ENCODE measurements at places on chromosomes 2 and 18. TPM values are rescaled to one million over a fixed set of nuclear protein-coding genes. Genes with fewer than 3 reads are reported as not detected.
A peak's percentile ranks its signal among the peaks of the same experiment; 100 is the strongest.

The ACVR1C gene
- 0.17 TPM for polyA plus RNA-seq

The UGT1A8 gene
- not detected for polyA plus RNA-seq

The FTCDNL1 gene
- 1.2 TPM for polyA plus RNA-seq

The OR6B2 gene
- polyA plus RNA-seq: not detected

The ASB18 gene
- polyA plus RNA-seq: 0.04 TPM

The PGAP1 gene
- 25.3 TPM for polyA plus RNA-seq

The MC2R gene
- not detected for polyA plus RNA-seq

The C2orf80 gene
- polyA plus RNA-seq: 0.32 TPM

The ILKAP gene
- polyA plus RNA-seq: 53.3 TPM

- no peak for DNase-seq
These were observed 1072.0 kb downstream of the CBLN2 start for GRCh38 chr18:71471963-71472725.

DNA sequence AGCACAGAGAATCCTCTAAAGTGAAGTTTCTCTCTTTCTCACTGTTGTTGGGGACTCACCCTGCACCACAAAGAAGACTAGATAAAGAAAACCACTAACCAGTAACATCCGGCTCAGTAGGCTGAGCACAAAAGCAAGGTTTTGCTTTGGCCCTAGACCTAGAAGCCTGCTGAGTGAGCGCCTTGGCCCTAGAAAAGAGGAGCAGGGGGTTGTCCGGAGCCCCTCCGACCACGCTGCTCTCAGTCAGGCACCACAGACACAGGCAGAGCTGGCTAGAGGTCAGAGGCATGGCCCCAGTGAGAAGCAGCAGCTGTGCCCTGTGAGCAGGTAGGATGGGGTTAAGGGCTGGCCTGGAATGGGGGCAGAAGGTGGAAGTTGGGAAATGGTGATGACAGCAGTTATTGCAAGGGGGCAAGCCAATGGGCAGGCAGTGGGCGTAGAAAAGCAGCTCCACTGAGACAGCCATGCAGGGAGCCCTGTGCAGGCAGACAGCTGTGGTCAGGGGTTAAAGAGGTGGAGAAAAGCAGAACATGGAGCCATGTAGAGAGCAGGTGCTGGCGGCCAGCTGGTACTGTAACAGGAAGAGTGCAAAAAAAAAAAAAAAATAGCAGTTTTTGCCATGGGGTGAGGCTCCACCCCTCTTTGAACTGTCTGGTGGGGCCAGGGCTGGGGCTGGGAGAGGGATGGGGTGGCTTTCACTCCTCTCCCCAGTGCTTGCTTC, 36.9 kb upstream of the SLC14A1 start:
- DNase-seq: no peak

DNA sequence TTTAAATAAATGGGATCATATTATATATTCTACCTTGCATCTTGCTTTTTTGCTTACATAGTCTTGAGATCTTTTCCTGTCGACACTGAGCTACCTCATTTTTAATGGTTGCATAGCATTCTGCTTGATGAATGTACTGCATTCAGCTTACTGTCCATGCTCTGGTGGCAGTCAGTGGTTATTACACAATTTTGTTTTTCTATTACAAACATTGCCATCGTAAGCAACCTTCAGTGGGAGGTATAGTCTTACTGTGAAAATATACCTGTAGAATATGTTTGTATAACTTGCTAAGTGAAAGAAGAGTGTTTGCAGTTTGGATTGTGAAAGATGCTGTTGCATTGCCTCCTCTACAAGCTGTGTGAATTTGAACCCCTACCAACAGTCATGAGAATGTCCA, 43.4 kb downstream of the UBXN4 start:
- no peak for DNase-seq

DNA sequence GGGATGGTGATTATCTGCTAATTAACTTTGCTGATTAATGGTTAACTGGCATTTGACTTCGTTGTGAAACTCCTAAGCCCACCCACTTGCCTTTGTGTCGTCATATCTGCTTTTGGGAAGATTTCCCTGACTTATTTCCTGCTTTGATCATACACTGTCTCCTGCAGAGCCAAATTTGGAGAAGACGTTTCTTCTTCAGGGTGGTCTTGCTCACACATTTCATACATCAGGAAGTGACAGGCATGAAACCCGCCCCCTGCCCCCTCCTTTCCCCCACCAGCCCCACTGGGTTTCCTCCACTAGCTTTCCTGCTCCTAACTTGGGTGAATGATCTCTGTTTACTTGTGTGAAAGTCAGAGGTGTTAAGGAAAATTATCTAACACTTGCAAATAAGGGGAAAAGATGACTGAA, 300.1 kb downstream of the TSN start:
- DNase-seq: no peak

DNA sequence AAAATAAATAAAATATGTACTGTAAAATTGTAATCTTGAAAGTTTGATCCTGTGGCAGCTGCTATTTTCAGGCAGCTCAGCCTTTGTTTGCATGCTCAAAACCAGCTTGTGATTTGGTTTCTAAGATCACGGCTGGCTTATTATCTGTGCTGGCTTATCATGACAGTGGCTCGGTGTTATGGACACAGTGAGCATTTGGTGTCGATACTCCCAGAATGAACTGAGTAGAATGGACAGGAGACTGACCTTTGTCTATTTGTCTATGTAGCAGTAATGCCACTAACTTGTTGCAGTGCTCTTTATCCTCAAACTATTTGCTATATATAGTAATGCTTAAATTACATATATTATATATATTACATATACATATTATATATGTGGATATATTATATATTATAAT, 58.8 kb downstream of the NEDD4L start:
- DNase-seq: no peak

DNA sequence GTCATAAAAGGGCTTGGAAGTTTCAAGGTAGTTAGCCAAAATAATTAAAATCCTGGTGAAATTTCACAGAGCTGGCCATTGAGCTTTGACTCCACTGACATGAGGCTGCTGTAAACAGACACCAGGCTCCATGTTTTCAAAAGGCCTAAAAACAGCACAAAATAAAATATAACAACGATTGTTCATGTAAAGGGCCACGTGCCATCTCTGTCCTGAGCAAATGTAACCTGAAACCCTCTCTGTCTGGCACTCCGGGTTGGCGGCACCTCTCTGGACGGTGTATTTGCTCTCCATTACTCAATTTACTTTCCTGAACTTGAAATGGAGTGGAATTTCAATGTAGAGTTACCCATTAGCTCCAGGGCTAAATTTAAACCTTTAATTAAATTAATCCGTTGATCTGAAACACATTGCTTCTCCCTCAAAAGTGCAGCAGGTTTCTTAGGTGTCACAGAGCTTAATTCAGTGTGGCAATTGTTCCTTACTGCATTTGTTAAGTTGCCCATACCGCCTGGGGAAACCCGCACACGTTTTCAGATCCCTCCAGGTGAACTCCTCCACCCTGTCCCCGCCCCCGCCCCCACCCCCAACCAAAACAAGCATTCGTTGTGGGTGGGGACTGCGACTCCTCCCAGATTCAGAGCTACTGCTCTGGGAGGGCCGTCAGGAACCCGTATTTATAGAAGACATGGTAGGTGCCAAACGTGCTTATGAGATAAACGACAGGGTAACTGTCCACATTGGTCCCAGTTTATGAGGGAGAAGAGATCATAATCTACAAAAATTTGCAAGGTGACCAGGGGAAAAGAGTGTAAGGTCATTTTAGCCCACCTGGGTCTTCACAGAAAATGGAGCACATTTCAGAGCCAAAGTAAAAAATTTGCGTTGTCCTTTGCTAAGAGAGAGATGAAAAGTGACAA, 1.2 kb upstream of the CABLES1 start:
- no peak for DNase-seq

DNA sequence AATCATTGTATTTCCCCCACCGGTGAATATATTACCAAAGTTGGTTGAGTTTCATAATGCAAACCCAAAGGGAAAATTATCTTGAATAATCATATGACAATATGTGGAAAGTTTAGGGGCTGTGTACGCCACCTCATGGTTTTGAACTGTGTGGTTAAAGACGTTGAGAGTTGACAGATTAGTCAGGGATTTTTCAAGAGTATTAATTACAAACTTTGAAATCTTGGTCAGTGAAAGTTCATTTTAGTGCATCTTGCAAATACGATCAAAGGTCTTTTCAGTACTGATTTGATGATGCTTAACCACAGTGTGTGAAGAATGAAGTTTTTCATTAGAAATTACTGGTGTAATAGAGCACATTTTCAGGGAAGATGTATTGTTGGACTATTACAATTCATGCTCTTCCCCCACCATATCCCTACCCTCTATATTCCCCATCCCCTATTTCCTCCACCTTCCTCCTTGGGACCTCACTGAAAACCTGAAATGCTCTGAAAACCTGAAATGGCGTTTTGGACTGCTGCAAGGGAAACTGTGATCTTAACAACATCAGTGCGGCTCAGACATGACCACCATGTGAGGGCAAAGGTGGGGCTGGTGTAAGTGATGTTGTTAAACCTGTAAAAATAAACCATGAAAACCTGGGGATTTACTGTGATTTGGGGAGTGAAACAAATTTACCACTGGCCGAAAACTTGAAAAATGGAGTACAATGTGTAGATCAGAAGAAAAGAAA, 4.5 kb upstream of the BCL2L11 start:
- DNase-seq: no peak

GRCh38 chr2:42236911-42237310, 67.8 kb downstream of the EML4 start:
- no peak for DNase-seq

DNA sequence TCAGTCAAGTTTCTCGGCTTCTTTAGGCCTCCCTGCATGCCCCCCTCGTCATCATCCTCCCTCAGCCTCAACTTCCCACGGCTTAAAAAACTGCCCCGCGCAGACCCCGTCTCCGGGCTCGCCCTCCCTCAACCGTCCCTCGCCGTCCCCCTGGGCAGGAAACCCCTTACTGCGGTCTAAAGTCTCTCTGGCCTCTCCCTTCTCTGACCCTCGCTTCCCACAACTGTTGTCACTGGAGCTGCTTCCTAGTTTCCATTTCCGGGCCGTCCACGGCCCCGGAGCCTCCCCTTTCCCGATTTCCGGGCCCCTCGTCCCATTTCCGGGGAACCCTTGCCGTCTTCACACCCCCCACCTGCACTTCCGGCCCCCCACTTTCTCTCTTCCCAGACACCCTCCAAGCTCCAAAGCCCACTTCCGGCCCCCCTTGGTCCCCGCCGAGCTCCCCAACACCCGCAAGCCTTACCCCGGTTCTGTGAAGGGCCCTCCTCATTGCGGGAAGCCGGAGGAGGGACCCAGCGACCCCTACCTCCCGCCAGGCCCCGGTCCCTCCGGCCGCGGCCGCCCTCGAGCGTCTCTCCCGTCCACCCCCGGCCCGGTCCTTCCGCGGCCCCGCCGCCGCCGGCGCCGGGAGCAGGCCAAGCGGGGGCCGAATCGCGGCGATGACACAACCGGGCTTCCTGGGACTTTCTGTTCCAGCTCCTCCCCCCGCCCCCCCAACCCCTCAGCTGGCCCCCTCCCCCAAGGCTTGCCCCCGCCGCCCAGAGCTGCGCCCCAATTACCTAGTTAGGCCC, 513 bp downstream of the TRIP12 start:
- peak; percentile 63 for DNase-seq

DNA sequence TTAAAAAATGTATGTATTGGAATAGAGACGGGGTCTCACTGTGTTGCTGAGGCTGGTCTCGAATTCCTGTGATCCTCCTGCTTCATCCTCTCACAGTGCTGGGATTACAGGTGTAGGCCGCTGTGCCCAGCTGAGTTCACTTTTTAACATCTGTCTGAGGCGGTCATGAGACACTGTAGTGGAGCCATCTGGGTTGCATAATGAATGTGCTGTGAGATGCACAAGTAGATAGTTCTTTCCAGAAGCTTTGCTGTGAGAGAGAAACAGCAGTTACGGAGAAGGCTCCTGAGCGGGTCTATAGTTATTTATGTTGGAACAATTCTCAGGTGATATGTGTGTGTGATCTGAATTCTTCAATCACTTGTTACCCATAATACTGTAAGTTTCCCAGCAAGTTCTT, 3.1 kb downstream of the RMC1 start:
- DNase-seq: no peak

GRCh38 chr18:78522507-78522906, 457.1 kb upstream of the SALL3 start:
- no peak for DNase-seq

GRCh38 chr2:191790737-191791136, 56.2 kb downstream of the CAVIN2 start:
- no peak for DNase-seq
